ENCODE measurements at places on chromosomes 13 and 19.

- no peak for DNase-seq
Measured at GRCh38 chr19:1073956-1074517, 7.1 kb downstream of the ARHGAP45 start.

DNA sequence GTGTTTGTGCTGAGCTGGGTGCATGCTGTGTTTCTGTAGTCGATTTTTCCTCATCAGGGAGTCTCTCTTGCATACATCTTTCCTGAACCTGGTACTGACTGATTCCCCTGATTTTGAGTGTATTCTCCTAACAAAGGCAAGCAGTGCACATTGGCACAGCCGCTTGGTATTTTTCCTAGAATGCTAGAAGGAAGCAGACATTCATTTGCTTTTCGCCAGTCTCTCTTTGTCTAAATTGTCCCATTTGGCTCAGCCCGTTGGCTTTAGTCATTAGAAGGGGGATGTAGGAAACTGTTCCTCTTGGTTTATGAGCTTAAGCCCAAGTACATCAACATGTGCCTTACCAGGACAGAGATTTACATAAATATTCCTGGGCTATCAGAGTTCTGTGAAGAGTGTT lies 266.1 kb upstream of the TMTC4 start:
- DNase-seq: no peak

DNA sequence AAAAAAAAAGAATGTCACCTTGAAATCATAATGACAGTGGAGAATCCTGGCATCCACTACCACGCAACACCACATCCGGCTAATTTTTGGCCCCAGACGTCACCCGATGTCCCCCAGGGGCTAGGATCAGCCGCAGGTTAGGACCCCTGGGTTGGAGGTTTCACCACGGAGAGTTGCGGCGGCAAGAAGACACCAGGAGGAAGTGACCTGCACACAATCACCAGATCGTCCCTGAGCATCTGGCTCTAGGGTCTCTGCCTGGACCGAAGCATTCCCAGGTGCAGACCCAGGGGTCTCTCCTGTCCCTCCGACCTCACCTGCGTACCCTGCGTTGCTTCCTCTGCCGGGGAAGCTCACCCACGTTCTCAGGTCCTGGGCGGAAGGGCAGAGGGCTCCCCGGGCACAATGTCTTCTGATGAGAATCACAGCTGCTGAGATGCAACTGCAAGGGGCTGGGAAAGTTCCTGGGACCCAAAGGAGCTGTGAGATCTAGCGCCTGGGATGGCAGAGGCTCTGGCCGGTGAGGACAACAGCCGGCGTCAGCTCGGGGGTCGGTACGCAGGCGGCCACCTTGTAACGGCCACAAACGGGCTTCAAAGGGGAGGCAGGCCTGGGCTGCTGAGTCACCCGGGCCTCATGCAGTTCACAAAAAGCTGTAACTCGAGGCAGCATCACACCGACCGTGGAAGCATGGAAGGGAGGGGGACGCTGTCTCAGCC lies 111.2 kb downstream of the GADD45B start:
- no peak for DNase-seq

GRCh38 chr13:98309569-98310335 lies 132.7 kb upstream of the RNF113B start:
- no peak for DNase-seq

DNA sequence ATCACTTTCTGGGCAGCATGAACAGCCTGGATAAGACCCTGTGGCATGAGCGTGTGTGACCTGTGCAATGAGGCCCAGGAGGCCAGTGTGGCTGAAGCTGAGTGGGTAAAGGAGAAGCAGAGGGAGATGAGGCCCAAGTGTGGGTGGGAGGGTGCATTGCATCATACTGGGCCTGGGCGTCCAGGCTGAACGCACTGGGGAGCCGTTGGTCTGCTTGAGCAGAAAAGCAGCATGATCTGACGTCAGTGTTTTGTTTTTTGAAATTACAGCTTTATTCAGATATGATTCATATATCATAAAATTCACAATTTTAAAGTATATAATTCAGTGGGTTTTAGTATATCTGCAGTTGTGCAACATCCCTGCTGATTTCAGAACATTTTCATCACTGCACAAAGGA lies 409.7 kb downstream of the HS6ST3 start:
- no peak for DNase-seq

DNA sequence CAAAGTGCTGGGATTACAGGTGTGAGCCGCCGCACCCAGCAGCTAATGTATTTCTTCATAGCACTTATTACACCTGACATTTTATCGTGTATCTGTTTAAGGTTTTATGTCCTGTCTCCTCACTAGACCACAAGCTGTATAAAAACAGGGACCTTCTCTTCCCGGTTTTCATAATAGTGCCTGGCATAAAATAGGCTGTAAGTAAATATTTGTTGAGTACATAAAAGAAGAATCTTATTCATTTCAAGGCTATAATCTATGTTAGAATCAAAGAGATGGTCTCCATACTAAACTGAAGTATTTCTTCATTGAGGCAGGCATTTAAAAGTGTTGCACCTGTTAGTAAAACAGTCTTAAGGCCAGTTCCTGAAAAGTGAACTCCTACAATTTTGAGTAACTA lies 194.0 kb downstream of the SHISA2 start:
- no peak for DNase-seq

DNA sequence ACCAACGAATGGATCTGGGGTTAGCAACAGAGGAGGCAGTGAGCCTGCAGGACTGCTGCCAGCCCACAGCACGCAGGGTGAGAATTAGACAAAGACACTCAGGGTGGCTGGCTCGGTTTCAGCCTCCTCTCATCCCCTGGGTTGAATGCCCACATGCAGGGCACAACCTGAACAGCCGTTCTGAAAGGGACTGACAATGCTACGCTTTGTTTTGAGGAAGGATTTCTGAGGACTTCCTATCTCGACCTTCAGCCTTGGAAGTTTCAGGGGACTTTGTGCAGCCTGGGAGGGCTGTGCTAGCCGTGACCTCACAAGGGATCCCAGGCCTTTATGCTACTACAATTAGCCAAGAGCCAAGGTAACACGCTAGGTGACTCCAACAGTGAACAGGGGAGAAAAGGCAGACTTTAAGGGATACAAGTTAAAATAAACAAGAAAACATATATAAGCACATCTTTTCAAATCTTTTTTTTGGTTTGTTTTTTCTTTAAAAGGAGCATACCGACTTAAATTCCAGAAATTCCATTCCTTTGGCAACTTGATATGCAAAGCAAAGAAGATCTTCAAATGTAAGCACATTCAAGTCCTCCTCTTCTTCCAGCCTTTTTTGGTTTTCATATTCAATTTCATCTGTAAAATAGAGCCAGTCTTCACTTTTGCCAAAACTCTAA lies 34.5 kb upstream of the URAD start:
- no peak for DNase-seq

DNA sequence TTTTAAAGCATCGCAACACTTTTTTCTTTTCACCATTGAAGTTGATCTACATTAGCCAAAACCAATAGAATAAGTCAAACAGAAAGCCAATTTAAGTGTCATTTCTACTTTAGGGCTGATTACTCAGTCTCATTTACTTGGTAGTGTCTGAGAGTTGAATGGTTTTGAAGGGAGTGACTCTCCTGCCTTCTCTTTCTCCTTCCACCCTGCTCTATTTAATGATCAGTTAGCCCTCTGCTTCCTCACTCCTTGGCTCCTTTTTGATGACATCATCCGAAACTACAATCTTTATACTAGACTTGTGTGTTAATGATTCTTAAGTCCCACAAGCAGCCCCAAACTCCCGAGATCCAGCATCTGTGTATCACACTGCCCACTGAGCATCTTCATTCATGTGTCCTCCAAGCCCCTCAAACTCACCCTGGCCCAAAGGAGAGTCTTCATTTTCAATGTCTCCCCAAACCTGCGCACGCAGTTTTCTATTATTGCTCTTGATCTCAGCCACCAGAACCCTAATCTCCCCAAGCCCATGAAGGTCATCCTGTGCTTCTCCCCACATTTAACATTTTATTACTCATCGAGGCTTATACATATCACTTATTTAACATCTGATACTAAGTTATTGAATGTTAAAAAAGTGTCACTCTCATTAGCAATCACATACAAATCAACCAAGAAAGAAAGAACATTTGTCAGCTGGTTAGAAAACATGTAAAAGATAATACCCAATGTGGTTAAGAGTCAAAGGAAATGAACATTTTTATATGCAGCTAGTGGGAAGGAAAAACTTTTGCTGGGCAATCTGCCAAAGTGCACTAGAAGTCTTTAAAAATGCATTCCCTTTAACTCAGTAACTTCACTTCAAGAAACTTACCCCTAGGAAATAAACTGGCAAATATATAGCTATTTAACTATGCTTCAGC lies 32.2 kb upstream of the ARGLU1 start:
- DNase-seq: peak; percentile 62

- DNase-seq: no peak
Measured at GRCh38 chr19:23393121-23393520, 2.1 kb downstream of the ZNF91 start.

DNA sequence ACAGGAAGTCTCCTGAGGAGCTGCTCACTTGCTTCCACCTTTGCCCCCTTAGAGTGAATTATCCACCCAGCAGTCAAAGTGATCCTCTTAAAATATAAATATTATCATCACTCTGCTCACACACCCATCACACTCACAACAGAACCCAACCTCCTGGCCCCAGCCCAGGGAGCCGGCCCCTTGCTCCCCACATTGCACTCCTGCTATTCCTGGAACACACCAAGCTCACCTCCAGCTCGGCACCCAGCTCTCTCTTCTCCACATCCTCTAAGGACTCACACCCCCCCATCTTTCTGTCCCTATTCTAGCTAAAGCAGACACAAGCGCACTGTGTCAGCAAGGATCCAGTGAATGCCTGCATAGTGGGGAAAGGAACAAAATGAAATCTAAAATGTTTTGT lies 7.0 kb downstream of the TUBGCP3 start:
- DNase-seq: no peak

- no peak for DNase-seq
Measured at GRCh38 chr19:30450835-30451321, 78.7 kb downstream of the ZNF536 start.

DNA sequence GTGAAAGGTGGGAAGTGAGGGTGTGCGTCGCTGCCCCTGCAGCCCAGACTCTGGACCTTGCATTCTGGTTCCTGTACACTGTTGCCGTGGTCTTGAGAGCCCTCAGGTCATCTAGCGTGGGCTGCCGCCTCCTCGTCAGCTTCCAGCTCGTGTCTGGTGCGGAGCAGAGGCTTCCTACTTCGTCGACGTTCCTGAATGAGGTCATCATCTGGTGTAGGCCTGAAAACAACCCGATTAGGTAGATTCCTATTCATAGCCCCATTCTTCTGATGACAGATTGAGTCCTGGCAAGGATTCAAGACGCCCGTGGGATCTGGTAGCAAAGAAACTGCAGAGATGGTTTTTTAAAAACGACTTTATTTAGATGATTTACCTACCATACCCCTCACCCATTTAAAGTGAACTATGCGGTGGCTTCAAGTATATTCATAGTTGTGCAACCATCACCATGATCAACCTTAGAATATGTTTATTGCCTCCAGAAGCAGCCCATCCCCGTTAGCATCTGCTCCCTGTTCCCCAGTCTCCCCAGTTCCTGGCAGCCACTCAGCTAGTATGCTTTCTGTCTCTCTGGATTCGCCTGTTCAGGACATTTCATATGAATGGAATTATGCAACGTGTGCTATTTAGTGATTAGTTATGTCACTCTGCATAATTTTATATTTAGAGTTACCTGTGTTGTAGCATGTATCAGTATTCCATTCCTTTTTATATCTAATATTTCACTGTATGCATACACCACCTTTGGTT lies 13.8 kb downstream of the NAXD start:
- DNase-seq: no peak

GRCh38 chr13:95207769-95208366 lies 93.4 kb downstream of the ABCC4 start:
- DNase-seq: no peak

Measured in urinary bladder (tissue), 4 donors.